ENCODE measurements at places on chromosomes 12 and 14.

- peak; percentile 62 for DNase-seq
Measured at GRCh38 chr12:64010069-64010686, 165.7 kb downstream of the SRGAP1 start.

GRCh38 chr14:37081218-37081617, 91.2 kb downstream of the SLC25A21 start:
- DNase-seq, result no peak

- no peak for DNase-seq
Measured at GRCh38 chr12:89064780-89065179, 287.5 kb downstream of the DUSP6 start.

- no peak for DNase-seq
Measured at GRCh38 chr14:26959972-26960660, 362.3 kb upstream of the NOVA1 start.

- DNase-seq, result peak; percentile 74
Measured at GRCh38 chr12:125140279-125141209, 75.3 kb downstream of the AACS start.

GRCh38 chr14:55762595-55763232, 182.7 kb downstream of the KTN1 start:
- no peak for DNase-seq
